Activated B cell treated with CpG ODN at 0.5 μM for 24 hours (primary cell): ENCODE measurements at places on chromosomes 16 and 17. TPM values are rescaled to one million over a fixed set of nuclear protein-coding genes. Genes with fewer than 3 reads are reported as not detected.

GRCh38 chr16:67914758-67915495 lies 16.7 kb downstream of the CTRL start:
- no peaks in the 10 kb centered on the region for H3K27me3 ChIP-seq
- H3K4me1 ChIP-seq: peaks cover 6% of the 10 kb centered on the region
- H3K4me3 ChIP-seq: no peak overlapping the region

- no peak overlapping the region for H3K27ac ChIP-seq
- H3K36me3 ChIP-seq: no peaks in the 10 kb centered on the region
- H3K27me3 ChIP-seq: peaks cover 28% of the 10 kb centered on the region
- no peaks in the 10 kb centered on the region for H3K4me1 ChIP-seq
Measured at GRCh38 chr16:82043680-82044584, 8.9 kb downstream of the HSD17B2 start.

DNA sequence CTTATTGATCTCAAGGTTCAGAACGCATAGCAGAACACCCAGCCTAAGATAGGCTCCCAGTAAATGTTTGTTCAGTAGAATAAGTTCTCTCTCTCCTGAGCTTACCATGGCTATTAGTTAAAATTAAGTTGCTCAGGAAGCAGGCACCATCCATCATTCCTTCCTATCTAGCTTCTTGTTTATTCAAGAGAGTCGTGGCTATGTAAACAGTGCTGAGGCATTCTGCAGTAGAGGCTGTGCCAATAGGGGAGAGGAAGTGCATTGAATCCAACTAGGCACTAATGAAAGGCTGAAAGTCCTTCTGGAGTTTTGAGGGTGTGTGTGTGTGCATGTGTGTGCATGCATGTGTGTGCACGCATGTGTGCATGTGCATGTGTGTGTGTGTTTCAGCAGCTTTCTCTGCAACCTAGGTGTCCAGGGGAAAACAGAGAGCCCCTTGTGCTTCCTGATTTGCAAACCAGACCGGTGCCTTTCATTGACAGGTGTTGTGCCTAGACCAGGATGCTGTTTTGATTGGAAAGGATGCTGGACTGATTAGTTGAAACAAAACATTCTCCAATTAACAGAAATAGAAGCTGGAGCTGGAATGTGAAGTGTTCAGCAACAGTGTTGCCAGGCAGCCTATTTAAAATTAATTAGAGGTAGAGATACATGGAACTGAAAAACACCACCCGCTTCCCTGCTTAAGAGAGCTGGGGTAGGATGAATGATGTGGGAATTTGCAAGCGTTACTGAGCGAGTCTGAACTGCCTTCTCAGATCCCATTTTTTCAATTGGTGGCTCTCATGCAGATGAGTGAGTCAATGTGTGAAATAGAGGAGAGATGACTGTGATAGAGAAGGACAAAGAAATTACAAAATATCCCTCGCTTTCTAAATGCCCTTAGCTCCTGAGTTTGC lies 103.3 kb upstream of the CLEC3A start:
- H3K4me3 ChIP-seq: no peak overlapping the region
- H3K4me1 ChIP-seq: no peaks in the 10 kb centered on the region
- no peaks in the 10 kb centered on the region for H3K36me3 ChIP-seq
- DNase-seq: no peak
- peaks cover 1% of the 10 kb centered on the region for H3K27me3 ChIP-seq

DNA sequence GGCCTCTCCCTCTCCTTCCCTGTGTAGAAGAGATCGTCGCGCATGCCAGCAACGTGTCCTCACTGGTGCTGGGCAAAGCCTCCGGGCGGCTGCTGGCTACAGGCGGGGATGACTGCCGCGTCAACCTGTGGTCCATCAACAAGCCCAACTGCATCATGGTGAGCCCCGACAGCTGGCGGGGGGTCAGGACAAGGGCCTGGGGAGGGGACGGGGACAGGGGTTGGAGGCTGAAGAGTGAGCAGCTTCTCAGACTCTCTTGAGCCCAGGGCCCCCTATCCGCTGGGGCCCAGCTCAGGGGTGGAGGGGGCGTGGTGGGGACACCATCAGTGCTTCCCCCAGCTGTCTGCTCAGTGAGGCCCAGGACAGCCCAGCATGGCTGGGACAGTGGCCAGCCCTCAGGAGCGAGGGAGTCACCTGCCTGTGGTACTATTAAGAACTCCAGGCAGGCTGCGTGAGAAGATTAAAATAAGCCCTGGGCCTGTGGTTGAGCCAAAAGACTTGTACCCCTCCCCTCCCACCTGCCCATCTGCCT lies 6.2 kb downstream of the KATNB1 start:
- no peak overlapping the region for H3K4me3 ChIP-seq
- H3K4me1 ChIP-seq: peaks cover 8% of the 10 kb centered on the region
- H3K27me3 ChIP-seq: no peaks in the 10 kb centered on the region
- DNase-seq: no peak
- peaks cover 3% of the 10 kb centered on the region for H3K36me3 ChIP-seq

- peaks cover 44% of the 10 kb centered on the region for H3K4me1 ChIP-seq
- no peaks in the 10 kb centered on the region for H3K27me3 ChIP-seq
- H3K27ac ChIP-seq: peak overlapping the region; percentile 3
- H3K4me3 ChIP-seq: no peak overlapping the region
Measured at GRCh38 chr16:50208460-50208931, 55.4 kb downstream of the TENT4B start.

GRCh38 chr17:1904273-1905182 lies 74.7 kb downstream of the RPA1 start:
- peak overlapping the region; percentile 39 for H3K4me3 ChIP-seq
- peaks cover 29% of the 10 kb centered on the region for H3K27me3 ChIP-seq
- peaks cover 2% of the 10 kb centered on the region for H3K36me3 ChIP-seq
- DNase-seq: no peak

GRCh38 chr17:72725433-72726068 lies 366.9 kb downstream of the SLC39A11 start:
- H3K4me1 ChIP-seq: peaks cover 23% of the 10 kb centered on the region
- DNase-seq: no peak
- H3K36me3 ChIP-seq: no peaks in the 10 kb centered on the region
- H3K27me3 ChIP-seq: no peaks in the 10 kb centered on the region

DNA sequence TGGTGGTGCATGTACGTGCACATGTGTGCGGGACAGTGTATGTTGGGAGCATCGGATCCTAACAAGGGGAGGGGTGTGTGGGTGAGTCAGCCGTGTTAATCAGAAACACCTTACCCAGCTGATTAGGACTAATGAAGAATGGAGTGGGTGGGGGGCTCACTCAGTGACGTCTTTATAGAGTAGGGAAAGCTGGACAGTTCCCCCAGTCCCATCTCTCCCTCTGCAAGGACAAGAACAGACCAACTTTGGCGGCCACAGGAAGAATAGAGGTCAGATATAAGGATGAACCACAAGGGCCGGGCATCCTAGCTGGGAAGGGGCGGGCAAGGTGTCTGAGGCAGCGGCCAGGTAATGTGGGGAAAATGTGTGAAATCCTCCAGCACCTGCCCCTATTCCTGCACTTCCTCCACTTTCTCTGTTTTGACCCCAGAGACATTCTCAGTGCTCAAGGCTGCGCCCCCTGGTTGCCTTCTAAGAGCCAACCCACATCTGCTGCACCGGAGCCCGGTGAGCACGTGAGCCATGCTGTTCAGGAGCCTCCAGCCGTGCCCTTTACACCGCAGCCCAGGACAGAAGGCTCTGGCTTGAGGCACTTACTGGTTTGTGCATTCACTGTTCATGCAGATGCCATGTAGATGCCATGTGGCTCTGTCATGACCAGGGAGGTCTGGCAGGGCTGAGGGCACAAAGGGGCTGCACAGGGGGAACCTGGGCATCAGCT lies 18.9 kb upstream of the TBX21 start:
- H3K36me3 ChIP-seq: no peaks in the 10 kb centered on the region
- H3K4me3 ChIP-seq: peak overlapping the region; percentile 44
- no peaks in the 10 kb centered on the region for H3K27me3 ChIP-seq
- H3K27ac ChIP-seq: no peak overlapping the region
- H3K4me1 ChIP-seq: peaks cover 74% of the 10 kb centered on the region

- no peak for DNase-seq
- H3K27me3 ChIP-seq: no peaks in the 10 kb centered on the region
- no peaks in the 10 kb centered on the region for H3K4me1 ChIP-seq
Measured at GRCh38 chr17:75478508-75478907, 22.1 kb downstream of the TMEM94 start.

DNA sequence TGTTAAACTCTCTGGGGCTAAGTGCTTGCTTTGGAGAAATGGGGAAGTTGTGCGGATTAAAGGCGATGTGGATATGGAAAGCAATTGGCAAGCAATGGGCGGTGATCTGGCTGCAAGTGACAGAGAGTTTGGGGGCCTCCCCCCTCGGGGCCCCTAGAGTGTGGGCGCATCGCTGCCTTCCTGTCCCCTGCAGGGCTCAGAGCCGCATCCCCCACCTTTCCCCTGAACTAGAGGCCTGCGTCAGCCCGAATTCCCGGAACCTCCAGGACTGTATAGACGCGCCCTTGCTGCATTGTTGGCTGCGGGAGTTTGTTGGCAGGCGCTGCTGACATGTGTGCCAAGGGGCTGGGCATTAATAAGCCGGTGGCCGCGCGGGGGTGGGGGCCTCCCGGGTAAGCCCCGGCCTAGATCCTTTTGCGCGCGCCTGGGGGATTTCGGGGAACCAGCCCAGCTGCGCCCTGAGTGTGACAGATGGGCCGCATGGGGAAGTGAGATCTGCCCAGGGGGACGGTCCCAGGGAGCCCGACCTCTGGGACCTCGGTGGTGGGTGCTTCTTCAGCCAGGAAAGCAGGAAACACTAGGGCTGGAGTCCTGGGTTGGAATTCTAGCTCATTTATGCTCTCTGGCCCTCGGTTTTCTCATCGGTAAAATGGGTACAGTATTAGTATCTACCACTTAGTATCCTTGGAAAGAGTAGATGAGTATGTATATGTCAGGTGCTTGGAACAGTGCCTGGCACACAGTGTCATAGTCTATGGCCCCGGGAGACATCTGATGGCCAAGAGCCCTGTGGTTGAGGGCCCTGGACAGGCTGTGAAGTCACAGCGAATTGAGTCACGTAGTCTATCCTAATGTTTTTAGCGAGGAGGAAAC lies 1.0 kb downstream of the EEF2K start:
- H3K4me1 ChIP-seq: peaks cover 38% of the 10 kb centered on the region
- no peaks in the 10 kb centered on the region for H3K27me3 ChIP-seq
- peak; percentile 76 for DNase-seq
- H3K27ac ChIP-seq: peak overlapping the region; percentile 74
- peaks cover 7% of the 10 kb centered on the region for H3K36me3 ChIP-seq

CPHXL2 gene
- not detected in 2 replicates for total RNA-seq

C16orf96 gene
- 0.13 and 0.15 TPM in 2 replicates for total RNA-seq

PRSS53 gene
- 5.1 and 5.5 TPM in 2 replicates for total RNA-seq

ADAD2 gene
- not detected in 2 replicates for total RNA-seq

SLC2A4 gene
- not detected in 2 replicates for total RNA-seq

CD300E gene
- 0.09 and 0.29 TPM in 2 replicates for total RNA-seq

RHBDL1 gene
- total RNA-seq: 0.24 TPM in 1 of 2 replicates, not detected in the other
